ENCODE measurements at places on chromosomes 2 and 18. TPM values are rescaled to one million over a fixed set of nuclear protein-coding genes. Genes with fewer than 3 reads are reported as not detected.

The GAREM1 gene
- total RNA-seq, result 1.5 TPM

The AGAP1 gene
- total RNA-seq, result 9.3 TPM

The STPG4 gene
- total RNA-seq, result not detected

- no peak for DNase-seq
These were observed 127.5 kb upstream of the SLC1A4 start for GRCh38 chr2:64861452-64862397.

GRCh38 chr2:45002686-45003085 lies 6.6 kb downstream of the SIX2 start:
- no peak for DNase-seq

DNA sequence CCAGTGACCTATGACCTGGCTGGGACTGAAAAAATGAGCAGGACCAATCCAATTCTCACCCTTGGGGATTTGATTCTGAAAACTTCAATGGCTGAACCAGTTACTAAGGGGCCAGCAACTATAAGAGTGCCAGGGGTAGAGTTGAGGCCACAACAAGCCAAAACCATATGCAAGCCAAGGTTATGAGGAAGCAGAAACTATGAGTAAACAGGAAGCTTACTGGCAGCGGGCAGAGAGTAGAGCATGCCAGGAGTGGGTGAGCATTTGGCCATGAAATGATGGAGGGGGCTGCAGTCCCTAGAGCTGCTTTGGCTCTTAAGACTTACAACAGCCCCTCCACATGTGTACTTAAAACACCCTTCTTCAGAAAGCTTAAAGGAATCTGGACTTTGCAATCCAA lies 82.4 kb downstream of the RBMS1 start:
- DNase-seq, result peak; percentile 65

Measured in Daoy (cell line).